Fibroblast of the conjunctiva (primary cell): ENCODE measurements at places on chromosomes 6 and 20.

DNA sequence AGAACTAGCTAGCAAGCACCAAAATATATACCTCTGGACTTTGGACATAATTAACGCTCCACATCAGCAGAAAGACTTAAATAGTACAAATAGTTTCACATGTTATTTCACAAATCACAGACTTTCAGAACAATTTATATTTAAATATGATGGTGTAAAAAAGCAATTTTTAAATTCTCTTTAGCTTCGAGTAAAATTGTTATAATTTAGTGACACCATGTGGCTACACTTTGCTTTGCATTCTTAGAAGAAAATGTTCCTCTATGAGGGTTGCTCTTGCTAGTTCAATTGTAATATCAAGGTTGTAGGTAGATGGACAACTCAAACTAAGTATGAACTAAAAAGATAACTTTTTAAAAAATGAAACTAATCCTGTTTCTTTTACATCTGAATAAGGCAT, 69.0 kb downstream of the BTBD9 start:
- DNase-seq: peak; percentile 5

DNA sequence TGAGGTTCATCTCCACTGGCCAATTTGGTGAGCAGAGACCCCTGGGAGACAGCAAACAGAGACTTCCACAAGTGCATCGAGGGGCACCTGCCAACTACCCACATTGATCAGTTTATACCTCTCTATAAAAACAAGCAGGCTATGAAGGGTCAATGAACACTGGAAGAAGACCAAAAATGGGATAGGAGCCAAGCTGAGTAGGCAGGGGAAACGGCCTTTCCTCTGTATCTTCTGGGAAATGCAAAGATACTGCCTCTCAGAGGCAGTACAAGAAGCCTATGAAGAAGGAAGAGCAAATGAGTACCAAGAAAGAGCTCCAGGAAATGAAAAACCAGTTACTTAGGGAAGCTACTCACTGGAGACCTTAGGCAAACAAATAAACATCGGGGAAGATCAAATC, 247.7 kb downstream of the GMDS start:
- no peak for DNase-seq

GRCh38 chr20:39233755-39234154, 271.6 kb downstream of the DHX35 start:
- no peak for DNase-seq

GRCh38 chr20:43576108-43576507, 14.6 kb upstream of the IFT52 start:
- DNase-seq: no peak

- DNase-seq: no peak
These were observed 123.8 kb downstream of the QKI start for GRCh38 chr6:163538331-163538730.

GRCh38 chr6:94027374-94027773, 608.0 kb upstream of the EPHA7 start:
- no peak for DNase-seq

DNA sequence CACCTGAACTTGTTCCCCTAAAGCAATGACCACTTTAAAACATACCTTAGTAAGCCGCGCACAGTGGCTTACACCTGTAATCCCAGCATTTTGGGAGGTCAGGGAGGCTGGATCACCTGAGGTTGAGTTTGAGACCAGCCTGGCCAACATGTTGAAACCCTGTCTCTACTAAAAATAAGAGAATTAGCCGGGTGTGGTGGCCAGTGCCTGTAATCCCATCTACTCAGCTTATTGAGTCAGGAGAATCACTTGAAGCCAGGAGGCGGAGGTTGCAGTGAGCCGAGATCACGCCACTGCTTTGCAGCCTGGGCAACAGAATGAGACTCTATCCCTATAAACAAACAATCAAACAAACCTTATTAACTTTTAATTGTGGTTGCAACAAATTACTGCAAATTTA, 1.6 kb upstream of the RAET1E start:
- no peak for DNase-seq

DNA sequence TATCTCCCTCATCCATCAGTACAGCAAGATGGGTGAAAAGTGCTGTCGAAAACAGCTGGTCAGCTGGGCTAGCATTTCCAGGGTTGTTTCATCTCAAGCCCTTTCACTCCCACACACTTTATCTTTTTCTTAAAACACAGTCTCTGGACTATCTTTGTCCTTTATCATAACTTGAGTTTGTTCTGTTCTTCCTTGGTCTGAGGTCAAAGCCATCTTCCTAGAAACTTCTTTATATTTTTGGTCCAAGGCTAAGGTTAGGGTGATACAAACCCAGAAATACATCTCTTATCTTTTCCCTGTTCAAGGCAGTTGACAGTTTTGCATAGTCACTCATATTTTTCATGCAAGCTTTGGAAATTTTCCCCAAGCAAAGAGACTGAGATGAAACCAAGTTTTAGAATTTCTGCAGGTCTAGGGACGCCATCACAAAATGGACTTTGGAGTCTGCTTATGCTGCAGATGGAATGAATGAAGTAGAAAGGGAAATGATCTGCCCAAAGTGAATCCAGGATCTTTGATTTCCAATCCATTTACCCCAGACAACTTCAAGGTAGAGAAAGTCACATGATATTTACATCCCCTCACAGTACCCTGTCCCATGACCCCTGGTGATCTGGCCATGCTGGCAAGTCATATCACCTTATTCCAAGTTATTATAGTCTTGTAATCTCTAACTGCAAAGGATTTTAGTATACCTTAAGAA, 297.0 kb downstream of the ZNF217 start:
- no peak for DNase-seq

DNA sequence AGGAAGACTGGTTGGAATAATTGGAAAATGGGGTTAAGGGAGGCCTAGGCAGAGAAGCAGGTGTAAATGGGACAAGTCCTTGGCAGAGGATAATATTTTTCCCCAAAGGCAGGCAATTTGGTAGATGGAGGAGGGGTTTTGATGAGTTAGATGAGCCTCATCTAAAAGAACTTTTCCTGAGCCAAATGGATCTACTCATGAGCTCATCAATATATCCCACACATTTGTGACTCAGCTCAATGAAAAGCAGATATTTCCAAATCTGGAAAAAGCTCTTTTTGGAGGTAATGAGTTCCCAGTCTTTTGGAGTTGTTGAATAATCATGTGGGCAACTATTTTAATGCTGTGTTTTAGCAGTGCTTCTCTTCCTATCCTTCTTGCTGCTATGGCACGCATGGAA, 685.5 kb upstream of the CITED2 start:
- DNase-seq: no peak

DNA sequence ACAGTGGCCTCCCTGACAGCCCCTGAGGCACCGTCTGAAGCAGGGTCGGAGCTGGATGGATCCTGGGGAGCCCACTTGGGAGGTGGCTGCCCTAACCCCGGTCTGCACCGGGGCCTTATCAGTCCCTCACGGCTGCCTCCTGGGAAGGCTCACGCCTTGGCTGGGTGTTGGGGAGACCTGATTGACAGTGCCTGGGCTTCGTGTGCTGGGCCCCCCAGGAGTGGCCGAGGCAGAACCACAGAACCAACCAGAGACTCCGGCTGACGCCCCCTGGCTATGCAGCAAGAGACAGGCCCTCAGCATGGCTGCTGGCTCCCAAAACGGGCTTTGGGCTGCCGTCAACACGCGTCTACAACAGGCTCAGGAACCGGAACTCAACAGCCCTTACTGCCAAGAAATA, 219.6 kb downstream of the TAF4 start:
- no peak for DNase-seq
